Lung (tissue), 17 donors: ENCODE measurements at places on chromosomes 1 and 21. TPM values are rescaled to one million over a fixed set of nuclear protein-coding genes. Genes with fewer than 3 reads are reported as not detected.
A peak's percentile ranks its signal among the peaks of the same experiment; 100 is the strongest.

C1orf210 gene
- 24.7 TPM for total RNA-seq

DNA sequence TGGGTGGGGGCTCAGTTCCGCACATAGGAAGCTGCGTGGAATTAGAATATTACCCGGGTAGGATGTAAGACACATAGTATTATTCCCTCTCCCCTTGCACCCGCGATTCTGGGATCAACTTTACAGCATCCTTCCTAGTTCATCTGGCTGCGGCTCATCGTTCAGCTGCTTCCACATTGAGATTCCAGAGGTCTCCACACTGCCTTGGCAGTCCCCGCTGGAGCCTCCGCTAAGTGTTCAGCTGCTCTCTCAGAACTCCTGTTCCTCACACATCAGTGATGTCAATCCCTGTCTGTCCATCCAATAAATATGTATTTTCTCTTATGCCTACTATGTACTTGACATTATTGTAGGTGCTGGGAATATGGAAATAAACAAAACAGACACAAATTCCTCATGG, 135.6 kb upstream of the SYT6 start:
- DNase-seq: peak; percentile 61

- DNase-seq: peak; percentile 75
Measured at GRCh38 chr1:231803353-231803752, 176.8 kb downstream of the DISC1 start.

S100A7A gene
- not detected for total RNA-seq
